Activated CD4-positive, alpha-beta T cell treated with anti-CD3 and anti-CD28 coated beads for 24 hours (primary cell): ENCODE measurements at places on chromosomes 5 and 9.

DNA sequence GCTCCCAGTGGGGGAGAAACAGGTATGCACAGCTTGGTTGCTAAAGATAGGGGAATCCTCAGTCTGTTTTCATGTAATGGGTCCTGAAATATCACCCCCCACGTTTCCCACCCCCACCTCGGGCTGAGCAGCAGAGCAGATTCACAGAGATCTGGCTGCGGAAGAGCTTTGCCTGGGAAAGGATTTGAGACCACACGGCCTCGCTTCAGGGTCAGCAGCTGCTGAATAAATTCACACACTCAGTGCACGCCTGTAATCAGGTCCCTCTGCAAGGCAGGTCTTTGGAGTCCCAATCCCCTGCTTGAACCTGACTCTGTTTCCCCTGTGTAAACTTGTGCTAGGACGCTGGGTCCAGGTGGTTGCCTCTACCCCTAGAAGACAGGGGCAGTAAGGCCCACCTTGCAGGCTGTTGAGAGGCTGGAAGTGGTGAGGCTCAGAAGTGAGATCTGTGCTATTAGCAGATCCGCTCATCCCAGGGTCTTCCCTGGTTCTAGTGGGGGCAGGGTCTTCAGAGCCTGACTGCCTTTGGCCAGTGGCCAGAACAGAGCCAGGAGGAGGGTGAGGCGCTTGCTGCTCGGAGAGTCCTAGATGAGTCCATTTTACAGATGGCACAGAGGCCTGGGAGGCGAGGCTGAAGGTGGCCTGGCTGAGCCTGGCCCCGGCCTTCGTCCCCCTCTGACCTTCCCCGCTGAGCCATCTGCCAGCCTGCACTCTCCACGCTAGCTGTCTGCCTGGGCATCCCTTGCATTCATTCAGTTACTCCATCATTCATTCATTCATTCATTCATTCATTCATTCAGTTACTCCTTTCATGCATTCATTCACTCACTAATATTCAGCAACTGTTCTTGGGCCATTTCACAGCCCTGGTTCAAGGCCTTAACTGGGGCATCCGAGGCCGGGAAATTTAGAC is 16.7 kb upstream of the NEURL1B start:
- DNase-seq, result no peak

GRCh38 chr5:41670854-41671479 is 160.6 kb upstream of the PLCXD3 start:
- no peak for DNase-seq

DNA sequence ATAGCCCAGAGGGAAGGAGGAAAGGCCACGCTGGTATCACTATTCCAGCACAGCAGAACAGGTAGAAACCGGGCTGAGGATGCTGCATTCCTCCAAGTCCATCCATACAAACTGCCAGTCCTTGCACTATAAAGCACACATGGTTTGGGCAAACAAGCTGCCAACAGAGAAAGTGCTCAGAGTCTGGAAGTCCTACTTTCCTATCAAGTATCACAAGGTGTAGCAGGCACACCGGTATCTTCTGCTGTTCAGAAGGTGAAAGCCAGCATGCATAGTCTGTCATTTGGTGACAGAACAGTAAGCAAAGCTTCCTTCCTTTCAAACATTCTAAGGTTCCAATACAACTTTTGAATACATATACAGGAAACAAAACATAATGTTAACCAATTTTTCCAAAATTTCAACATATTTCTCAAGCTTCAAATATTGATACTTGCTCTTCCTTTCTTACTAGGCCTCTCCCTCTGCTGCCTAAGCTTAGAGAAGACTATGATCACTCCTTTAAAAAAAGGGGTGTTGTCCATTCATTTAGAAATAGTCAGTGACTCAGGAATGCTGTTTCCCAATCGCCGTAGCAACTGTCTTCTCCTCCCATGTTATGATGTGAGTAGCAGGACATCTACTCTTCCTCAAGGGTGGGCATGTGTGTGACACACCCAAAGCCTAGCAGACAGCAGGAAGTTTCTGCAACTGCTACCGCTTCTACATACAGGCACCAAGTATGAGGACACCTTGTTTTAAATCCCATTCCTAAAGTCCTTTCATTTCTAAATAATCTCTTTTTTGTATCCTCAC is 14.7 kb downstream of the DIAPH1 start:
- no peak for DNase-seq

GRCh38 chr9:8136477-8136876 is 336.9 kb upstream of the DMAC1 start:
- no peak for DNase-seq

- no peak for DNase-seq
Observed at GRCh38 chr5:82794876-82795275, 282.3 kb downstream of the TMEM167A start.
